Natural killer cell (primary cell): ENCODE measurements at places on chromosomes 11 and 22. TPM values are rescaled to one million over a fixed set of nuclear protein-coding genes. Genes with fewer than 3 reads are reported as not detected.

- no peaks in the 10 kb centered on the region for H3K36me3 ChIP-seq
- DNase-seq: no peak
- no peak overlapping the region for H3K27ac ChIP-seq
- peaks cover 2% of the 10 kb centered on the region for H3K4me1 ChIP-seq
- H3K27me3 ChIP-seq: no peaks in the 10 kb centered on the region
These were observed 38.3 kb downstream of the WT1 start for GRCh38 chr11:32396991-32397390.

DNA sequence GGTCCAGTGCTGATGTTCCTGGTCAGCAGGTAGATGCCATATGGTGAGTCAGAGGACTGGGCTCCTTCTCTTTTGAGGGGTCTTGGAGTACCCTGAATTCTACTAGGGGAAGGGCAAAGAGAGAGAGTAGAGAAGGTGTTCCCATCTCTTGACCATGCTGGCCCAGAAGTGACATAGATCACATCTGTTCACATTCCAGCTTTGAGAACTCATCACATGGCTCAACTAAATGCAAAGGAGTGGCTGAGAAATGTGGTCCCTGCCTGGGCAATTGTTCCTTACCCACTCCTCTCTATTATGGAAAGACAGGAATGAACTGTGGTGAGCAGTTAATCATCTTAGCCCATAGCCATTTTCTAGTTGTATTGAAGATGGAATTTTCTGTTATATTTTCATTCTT, 105.4 kb upstream of the TIMP3 start:
- no peak for DNase-seq
- no peak overlapping the region for H3K27ac ChIP-seq
- H3K4me3 ChIP-seq: no peak overlapping the region
- no peaks in the 10 kb centered on the region for H3K27me3 ChIP-seq

DNA sequence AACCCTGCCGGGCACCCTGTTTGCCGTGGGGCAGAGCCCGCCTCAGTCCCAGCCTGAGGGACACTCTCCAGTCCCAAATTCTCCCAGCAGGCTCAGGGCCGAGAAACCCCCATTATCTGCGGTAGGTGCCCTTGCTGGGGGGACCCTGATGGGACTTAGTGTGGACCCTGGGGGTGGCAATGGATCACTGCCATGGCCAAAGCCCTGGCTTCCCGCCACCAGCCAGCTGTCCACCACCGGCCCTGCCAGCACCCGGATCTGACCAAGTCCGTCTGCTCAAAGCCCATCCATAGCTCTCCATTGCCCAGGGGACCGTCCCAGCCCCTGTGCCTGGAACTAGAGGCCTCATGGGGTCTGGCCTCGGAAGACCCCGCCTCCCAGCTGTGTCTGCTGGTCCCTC, 24.4 kb downstream of the WNT7B start:
- H3K27me3 ChIP-seq: no peaks in the 10 kb centered on the region
- no peak for DNase-seq
- no peak overlapping the region for H3K27ac ChIP-seq
- H3K36me3 ChIP-seq: no peaks in the 10 kb centered on the region
- no peak overlapping the region for H3K4me3 ChIP-seq

GRCh38 chr11:110454609-110455008, 24.9 kb downstream of the FDX1 start:
- H3K4me3 ChIP-seq: no peak overlapping the region
- peaks cover 8% of the 10 kb centered on the region for H3K36me3 ChIP-seq
- peaks cover 4% of the 10 kb centered on the region for H3K4me1 ChIP-seq
- no peaks in the 10 kb centered on the region for H3K27me3 ChIP-seq

GRCh38 chr11:125494974-125495725, 915 bp downstream of the FEZ1 start:
- H3K36me3 ChIP-seq: no peaks in the 10 kb centered on the region
- peak overlapping the region; percentile 80 for H3K4me3 ChIP-seq
- peak; percentile 43 for DNase-seq

DNA sequence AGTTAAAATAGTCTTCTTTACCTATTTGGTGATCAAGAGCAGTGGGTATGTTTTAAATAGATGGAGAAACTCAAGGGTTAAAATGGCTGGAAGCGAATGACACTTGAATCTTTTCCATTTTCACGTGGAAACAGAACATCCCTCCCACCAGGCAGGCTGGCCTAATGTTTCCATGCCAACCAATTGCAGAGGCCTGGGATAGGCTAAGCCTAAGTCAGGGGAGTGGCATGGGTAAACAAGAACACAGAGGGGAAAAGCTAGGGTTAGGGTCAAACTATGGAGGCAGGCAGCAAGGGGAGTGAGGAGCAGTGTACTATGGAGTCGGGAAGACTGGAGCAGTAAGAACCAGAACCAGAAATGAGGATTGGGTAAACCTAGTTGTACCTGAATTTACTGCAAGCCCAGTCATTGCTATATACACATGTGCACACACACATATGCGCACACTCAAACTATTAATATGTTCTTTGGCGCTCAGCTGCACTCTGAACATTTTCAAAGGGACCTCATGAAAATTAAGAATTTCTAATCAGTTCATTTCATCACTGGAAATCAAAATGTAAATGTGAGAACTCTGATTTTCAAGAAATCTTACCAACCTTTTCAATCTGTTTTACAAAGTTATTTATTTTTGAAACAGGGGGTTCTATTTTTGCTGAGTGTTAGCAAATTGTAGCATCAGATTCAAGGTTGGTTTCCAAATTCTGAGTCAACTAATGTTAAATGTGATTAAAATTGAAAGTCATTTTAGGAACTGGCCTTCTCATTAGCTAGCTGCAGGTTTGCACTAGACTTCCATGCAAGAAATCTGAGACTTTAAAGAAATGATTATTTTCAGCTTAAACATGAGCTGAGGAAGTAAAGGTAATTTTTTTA, 327.0 kb upstream of the CCDC90B start:
- H3K27me3 ChIP-seq: no peaks in the 10 kb centered on the region
- no peak overlapping the region for H3K27ac ChIP-seq
- H3K36me3 ChIP-seq: no peaks in the 10 kb centered on the region
- H3K4me1 ChIP-seq: no peaks in the 10 kb centered on the region
- H3K4me3 ChIP-seq: no peak overlapping the region

GRCh38 chr11:69373251-69373635, 79.3 kb downstream of the MYEOV start:
- no peak overlapping the region for H3K27ac ChIP-seq
- H3K27me3 ChIP-seq: no peaks in the 10 kb centered on the region

GRCh38 chr11:76786016-76786415, 2.9 kb downstream of the TSKU start:
- no peak overlapping the region for H3K27ac ChIP-seq
- peaks cover 12% of the 10 kb centered on the region for H3K4me1 ChIP-seq
- peaks cover 9% of the 10 kb centered on the region for H3K27me3 ChIP-seq
- DNase-seq: no peak

GRCh38 chr22:49803134-49803533, 24.5 kb downstream of the BRD1 start:
- no peaks in the 10 kb centered on the region for H3K27me3 ChIP-seq
- DNase-seq: no peak
- peaks cover 38% of the 10 kb centered on the region for H3K36me3 ChIP-seq
- H3K27ac ChIP-seq: no peak overlapping the region

DNA sequence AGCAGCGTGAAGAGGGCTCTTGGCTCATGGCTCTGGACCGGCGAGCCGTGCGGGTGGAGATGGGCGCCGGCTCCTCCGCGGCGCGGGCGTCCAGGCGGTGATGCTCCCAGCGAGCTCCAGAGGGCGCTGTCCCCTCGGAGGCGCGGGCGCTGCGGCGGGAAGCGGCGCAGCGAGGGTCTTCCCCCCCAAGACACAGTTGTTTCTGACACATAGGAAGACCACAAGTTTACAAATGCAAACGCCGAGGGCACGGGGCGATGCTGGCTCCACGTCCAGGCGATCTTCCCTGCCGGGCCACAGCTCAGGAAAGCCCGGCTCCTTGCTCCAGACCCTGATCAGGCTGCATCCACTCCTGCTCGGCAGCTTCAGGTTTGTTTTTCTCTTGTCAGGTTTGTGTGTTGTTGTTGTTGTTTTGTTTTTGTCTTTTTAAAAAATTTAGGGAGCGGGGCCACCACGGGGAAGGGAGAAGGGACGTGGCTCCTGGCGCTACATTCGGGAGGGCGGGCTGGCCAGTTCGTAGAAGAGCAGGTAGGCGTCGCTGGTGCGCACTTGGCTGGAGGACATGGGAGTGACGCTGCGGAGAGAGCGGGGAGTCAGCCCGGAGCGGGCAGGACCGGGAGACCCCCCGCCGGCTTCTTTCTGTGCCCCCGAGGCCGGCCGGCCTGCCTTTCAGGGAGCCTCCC, 10.0 kb upstream of the MFRP start:
- peaks cover 12% of the 10 kb centered on the region for H3K27me3 ChIP-seq
- peak; percentile 71 for DNase-seq
- no peak overlapping the region for H3K27ac ChIP-seq

Gene SREBF2
- total RNA-seq: 101 TPM

Gene C22orf42
- total RNA-seq: not detected

Gene SLC37A2
- total RNA-seq: 1.8 TPM

Gene PAMR1
- not detected for total RNA-seq

Gene CERK
- total RNA-seq: 50.0 TPM
